ENCODE measurements at places on chromosomes 11 and 22.

GRCh38 chr11:72305891-72306585, 62.1 kb upstream of the PHOX2A start:
- peak; percentile 33 for DNase-seq

DNA sequence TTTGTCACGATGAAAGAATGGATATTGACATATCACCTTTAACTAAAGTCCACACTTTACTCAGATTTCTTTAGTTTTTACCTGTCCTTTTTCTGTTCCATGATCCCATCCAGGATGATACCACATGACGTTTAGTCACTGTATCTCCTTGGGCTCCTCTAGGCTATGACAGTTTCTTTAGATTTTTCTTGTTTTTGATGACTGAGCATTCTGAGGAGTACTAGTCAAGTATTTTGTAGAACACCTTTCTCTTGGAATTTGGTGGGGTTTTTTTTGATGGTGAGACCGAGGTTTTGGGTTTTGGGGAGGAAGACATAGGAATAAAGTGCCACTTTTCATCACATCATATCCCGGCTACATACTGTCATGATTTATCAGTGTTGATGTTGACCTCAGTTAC, 4.0 kb downstream of the LDHAL6A start:
- no peak for DNase-seq

GRCh38 chr22:29503811-29504372, 23.9 kb downstream of the NEFH start:
- DNase-seq: no peak

DNA sequence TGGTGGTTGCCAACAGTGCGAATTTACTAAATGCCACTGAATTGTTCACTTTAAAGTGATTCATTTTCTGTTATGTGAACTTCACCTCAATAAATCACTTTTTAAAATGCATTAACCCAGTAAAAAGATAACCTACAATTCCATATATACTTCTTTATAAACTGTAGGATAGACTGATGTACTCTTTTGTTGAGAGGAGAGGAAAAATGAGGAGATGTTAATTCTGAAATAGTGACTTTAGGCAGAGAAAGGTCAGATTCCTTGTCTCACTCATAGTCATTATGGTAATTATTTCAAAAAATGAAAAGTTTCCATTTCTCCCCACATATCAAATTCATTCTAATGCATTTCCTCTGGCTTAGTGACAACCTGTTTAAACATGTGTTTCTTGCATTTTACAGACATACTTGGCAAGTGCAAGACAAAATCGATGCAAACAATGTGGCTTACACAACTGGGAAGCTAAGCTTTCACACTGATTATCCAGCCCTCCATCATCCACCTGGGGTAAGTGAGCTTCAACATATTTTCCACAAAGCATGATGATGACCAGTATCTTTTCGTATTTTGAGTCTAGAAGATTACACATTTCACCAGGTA, 74.5 kb downstream of the BBOX1 start:
- DNase-seq: no peak

DNA sequence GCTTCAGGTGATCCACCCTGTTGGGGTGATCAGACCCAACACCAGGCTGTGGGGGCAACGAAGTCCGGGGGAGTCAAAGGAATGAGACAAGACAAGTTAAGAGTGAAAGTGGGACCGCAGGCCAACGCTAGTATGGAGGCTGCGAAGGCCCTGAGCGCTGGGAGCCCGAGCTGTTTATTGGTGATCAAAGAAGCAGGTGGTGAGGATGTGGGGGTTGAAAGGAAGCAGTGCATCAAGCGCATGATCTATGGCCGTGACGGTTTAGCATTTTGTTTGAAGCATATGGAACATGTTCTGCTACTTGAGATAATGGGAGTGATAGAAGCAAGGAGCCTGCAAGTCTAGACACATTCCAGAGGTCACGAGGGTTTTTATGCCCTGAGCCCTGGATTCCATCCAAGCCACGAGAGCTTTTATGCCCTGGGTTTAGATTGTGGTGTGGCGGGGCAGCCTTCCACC, 49.5 kb downstream of the MCHR1 start:
- DNase-seq: peak; percentile 64

- DNase-seq: no peak
These were observed 8.1 kb upstream of the OR10W1 start for GRCh38 chr11:58276151-58276550.

- DNase-seq: peak; percentile 76
These were observed 2.2 kb downstream of the MADD start for GRCh38 chr11:47271961-47272661.

DNA sequence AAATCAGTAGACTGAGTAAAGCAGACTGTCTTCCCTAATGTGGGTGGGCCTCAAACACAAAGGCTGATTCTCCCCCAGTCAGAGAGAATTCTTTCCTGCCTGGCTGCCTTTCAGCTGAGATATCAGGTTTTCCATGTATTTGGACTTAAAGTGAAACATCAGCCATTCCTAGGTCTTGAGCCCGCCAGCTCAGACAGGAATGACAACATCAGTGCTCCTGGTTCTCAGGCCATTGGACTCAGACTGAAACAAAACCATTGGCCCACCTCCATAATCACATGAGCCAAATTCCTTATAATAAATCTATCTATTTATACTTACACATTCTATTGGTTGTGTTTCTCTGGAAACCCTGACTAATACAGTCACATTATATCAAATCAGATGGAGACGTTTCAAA, 56.7 kb upstream of the CLPB start:
- DNase-seq: no peak

GRCh38 chr11:75394085-75394840, 5.1 kb upstream of the RPS3 start:
- DNase-seq: no peak

- DNase-seq: no peak
These were observed 555.3 kb downstream of the MIAT start for GRCh38 chr22:27212617-27213177.

DNA sequence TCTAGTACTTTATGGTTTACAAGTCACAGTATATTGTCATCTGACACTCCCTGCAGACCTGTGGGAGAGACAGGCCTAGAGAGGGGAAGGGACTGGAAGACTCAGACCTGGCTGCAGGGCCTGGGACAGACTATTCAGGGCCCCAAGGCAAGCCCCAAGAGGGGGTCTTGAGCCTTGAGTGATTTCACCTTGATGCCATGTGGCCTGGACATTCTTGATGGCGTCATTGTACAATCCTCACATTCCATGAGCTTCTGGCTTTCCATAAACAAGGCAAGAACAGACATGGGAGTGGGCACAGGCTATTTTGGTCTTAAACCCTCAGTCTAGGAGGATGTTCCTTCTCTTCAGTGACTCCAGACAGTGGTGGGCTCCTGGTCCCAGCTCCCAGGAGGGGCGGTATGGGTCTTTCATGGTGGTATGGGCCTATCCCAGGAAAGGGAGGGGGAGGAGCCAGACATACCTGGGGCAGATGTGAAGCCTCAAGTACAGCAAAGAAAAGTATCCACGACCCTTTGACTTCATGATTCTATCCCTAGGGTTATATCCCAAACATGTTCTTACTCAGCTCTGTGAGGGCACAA, 1.8 kb upstream of the TBC1D10A start:
- no peak for DNase-seq

DNA sequence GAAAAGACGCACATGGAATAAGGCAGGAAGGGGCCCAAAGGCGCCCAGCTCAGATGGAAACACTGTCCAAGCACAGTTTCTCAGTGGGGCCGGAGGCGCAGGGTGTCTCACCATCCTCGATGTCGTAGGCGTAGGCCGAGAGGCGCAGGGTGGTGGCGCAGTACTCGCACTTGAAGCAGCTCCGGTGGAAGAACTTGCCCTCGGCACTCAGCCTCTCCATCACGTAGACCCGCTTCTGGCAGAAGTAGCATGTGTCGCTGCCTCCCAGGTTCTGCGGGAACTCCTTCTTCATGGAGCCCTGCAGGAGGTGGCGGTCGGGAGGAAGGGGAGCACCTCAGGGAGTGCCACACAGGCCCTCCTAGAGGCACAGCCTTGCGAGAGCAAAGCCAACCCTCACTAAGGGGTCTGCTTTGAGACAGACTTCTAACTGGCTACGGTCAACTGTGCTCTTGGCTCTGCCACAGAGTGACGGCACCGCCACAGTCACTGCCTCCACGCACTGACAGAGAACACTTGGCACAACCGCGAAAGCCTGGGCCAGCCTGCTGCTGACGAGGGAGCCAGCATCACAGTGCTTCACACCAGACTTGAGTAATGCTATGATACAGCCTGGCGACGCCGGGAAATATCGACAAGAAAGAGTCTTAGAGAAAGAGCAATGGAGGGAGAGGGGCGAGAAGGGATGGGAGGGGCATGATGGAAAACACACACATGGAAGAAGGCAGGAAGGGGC, 97.6 kb upstream of the BID start:
- DNase-seq: no peak

GRCh38 chr22:26045051-26045450, 124.2 kb upstream of the SEZ6L start:
- no peak for DNase-seq

DNA sequence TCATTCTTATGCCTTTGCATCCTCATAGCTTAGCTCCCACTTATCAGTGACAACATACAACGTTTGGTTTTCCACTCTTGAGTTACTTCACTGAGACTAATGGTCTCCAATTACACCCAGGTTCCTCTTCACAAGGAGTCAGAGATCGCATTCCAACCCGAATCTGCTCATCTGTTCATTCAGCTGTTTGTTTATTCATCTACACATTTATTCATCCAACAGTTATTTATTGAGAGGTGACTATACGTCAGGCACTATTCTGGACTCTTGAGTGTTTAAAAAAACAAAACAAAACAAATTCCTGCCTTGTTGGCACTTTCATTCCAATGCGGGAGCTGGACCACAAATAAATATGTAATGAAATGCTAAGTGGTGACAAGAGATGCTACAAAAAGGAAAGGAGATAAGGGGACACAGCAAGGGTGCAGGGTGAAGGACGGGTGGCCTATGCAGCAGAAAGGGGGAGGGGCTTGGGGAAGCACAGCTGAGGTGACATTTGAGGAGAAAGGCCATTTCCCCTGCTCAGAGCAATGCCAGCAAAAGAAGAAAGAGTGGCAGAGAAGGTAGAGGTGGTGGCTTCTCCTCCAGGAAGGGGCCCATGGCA, 393.8 kb upstream of the SYN3 start:
- no peak for DNase-seq

DNA sequence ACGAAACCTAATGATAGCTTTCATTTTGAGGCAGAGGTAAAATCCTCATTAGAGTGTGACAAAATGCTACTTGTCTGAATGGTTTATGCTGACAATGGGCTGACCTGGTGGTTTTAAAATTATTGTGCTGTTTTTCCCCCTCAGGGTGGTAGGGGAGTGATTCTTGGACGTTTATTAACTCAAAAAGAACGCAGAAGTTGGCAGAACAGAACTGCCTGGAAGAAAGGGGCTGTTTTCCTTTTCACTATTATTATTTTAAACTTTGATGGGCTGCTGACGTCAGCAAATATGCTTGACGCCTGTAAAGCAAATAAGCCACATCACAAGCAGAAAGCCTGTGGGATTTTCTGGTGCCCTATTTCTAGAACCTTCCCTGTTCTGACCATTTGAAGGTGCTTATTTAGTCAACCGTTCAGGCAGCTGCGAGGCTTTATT, 4.0 kb downstream of the RASSF10 start:
- no peak for DNase-seq
